Left kidney (tissue), 8 donors: ENCODE measurements at places on chromosomes 2 and 18.

- DNase-seq = peak; percentile 18
Observed at GRCh38 chr2:218217360-218218267, 625 bp downstream of the ARPC2 start.

GRCh38 chr2:159225025-159226016 lies 61.2 kb downstream of the WDSUB1 start:
- DNase-seq = peak; percentile 33

GRCh38 chr2:213162516-213163118 lies 11.2 kb upstream of the IKZF2 start:
- no peak for DNase-seq

DNA sequence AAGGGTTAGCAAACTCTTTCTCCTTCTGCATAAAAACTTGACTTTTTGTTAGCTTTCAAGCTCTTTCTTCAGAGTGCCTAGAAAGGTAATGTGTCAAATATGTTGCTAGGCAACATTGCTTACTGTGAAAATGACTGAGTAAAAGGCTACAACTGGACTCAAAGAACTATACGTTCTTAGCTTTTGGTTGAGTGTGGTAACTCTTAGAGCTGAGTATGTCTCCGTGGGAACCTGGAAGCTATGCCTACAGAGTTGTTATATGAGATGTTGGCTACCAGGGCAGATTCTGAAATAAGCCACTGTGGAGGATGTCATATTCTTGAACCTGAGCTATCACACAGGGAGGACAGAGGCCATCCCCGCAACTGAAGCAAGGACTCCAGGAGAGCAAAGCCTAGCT lies 105.5 kb downstream of the ARL6IP6 start:
- no peak for DNase-seq

DNA sequence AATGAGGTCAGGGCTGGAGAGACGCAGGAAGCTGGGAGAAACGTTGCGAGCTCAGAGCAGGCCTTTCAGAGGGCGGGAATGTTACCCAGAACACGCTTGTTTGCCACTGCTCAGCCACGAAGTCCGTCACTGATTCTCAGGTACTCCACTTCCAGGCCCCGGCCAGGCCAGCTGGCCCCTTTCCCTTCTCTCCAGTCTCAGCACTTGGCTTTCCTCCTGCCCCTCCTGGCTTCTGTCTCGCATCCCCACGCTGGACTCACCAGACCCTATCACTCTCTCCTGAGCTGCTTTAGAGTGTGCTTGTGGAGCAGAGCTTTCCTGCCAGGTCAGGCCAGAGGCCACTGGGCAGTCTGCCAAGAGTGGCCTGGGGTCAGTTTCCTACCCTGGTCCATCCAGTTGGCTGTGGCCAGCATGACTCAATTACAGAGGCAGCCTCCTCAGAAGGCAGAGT lies 151.4 kb downstream of the TWIST2 start:
- no peak for DNase-seq

DNA sequence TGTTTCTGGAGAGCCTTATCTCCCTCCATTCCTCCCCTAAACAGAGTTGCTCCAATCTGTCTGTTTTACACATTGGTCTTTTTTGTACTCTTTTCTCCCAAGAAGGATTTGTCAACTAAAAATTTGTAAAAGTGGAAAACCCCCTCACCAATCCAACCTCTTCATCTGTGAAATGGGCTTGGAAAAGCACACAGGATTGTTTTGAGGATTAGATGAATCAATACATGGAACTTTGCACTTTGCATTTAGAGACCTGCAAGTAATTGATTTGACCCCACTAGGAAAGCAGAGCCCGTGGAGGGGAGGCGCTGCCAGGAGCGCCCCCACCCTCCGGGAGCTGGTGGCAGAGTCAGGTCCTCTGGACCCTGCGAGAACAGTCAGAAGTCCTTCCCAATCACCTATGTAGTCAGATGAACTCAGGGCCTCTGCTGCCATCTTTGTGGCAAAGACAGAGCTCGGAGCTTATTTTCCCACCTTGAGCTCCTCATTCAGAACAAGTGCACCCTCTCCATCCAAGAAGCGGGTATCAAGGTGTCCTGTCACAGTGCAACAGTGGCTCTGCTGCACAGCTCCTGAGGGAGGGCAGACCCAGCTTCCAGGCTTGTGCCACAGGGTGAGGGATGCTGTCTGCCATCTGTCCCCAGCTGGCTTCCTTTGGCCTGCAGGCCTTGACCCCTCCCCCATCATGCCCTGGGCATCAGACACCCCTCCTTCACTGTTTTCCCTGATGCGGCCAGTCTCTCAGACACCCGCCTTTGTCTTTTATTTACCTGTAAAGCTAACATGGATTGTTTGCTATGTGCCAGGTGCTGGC lies 1.7 kb upstream of the TMEM185B start:
- DNase-seq = no peak

DNA sequence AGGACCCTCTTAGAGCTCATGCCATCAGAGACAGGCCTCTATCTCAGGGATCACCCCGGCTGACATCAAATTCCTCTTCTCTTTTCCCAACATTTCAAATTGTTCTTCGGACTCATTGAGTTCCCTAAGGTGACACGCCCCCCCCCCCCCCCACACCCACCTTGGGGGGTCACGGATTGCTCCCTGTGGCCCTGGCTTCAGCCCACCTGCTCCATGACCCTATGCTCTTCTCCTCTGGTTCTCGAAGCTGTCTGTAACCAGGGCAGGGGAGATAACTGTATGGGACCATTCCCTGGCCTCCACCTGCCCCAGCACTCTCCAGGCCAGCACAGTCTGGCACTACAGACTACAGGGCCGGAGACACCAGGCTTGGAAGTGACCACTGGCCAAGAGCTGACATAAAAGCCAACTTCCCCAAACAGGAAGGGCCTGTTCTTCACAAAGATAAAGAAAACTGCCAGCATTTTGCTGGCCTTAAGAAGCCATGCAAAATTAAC lies 7.1 kb downstream of the MTERF4 start:
- no peak for DNase-seq
